ENCODE measurements at places on chromosomes 7 and 10. TPM values are rescaled to one million over a fixed set of nuclear protein-coding genes. Genes with fewer than 3 reads are reported as not detected.

The TRRAP gene
- 29.4 TPM for total RNA-seq

DNA sequence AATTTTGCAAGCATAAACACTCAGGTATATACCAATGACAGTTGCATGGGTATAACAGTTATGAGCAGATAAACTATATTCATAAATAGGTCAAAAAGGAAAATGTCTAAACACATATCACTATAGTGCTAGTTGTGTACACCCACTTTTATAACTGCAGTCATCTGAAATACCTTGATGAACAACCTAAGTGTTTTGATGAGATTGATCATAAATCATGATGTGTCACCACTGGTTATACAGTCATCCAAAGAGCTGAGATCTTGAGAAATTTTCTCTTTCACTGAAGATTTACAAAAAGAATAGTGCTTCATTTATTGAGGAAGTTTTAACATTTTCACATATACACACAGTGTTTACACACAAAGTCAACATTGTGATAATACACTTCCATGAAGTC, 78.6 kb upstream of the SLC25A13 start:
- no peak for DNase-seq

The WDFY4 gene
- total RNA-seq: not detected

GRCh38 chr7:112370436-112370835, 79.8 kb upstream of the IFRD1 start:
- no peak for DNase-seq

- DNase-seq: peak; percentile 18
Measured at GRCh38 chr10:6108631-6109443, 20.0 kb downstream of the RBM17 start.

DNA sequence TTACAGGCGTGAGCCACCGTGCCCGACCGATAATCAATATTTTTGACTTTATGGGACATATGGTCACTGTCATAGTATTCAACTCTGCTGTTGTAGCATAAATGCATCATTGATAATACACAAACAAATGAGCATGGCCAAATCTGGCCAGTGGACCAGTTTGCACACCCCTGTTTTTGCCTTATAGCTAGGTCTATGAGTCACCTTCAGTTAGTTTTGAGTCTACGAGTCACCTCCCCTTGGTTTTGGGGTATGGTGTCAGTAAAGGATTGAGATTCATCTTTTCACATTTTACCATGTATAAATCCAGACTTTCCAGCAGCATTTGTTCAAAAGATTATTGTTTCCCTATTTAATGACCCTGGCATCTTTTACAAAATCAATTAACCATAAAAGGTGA, 362.5 kb upstream of the NRP1 start:
- DNase-seq: no peak

- peak; percentile 99 for DNase-seq
Measured at GRCh38 chr7:130363026-130363847, 17.1 kb upstream of the CPA1 start.

- no peak for DNase-seq
Measured at GRCh38 chr10:7533657-7534479, 123.0 kb upstream of the SFMBT2 start.

The SAP25 gene
- total RNA-seq: 0.69 TPM

DNA sequence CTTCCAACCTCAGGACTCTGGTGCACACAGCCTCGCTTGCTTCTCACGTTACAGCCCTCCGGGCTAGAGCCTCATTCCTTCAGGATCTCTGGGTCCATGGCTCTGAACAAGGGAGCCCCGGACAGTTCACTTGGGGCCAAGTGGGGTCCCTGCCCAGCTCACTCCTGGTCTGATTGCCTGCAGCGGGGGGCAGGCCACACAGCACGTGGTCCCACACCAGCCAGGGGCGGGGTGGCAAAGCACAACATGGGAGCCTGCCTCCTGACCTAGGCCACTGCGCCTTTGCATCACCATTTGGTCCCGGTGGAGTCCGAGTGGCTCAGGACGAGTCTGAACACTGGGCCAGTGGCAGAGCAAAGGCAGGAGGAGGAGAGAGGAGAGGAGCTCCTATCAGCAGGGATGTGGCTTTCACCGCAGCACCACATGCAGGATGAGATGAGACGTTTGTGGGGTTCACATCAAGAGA, 13.4 kb upstream of the CRYGN start:
- DNase-seq: no peak

The TMEM213 gene
- not detected for total RNA-seq

DNA sequence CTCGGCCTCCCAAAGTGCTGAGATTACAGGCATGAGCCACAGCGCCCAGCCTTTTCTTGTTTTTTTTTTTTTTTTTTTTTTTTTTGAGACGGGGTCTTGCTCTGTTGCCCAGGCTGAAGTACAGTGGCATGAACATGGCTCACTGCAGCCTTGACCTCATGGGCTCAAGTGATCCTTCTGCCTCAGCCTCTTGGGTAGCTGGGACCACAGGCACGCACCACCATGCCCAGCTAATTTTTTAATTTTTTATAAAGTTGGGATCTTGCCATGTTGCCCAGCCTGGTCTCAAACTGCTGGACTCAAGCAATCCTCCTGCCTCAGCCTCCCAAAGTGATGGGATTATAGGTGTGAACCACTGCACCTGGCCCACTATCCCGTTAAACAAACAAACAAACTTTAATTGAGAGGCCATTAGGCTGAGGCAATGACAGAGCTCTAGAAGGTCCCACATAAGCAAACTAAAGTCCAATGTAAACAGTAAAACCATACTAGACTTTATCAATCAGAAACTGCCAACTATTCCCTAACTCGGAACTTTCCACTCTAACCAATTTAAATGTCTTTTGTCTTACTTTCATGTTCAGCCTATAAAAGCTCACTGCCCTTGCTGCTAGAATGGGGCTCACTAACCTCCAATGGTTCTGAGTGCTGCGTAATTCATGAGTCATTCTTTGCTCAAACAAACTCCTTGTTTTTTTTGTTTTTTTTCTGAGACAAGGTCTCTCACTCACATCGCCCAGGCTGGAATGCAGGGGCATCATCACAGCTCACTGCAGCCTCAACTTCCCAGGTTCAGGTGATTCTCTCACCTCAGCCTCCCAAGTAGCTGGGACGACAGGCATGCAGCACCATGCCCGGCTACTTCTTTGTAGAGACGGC, 1.9 kb downstream of the DHX32 start:
- DNase-seq: peak; percentile 89

- no peak for DNase-seq
Measured at GRCh38 chr7:36205803-36206202, 52.7 kb downstream of the EEPD1 start.

GRCh38 chr7:33627741-33628140, 277.6 kb upstream of the BMPER start:
- DNase-seq: no peak

The ZNF365 gene
- 14.7 TPM for total RNA-seq

The MBL2 gene
- total RNA-seq: not detected

The IRF5 gene
- total RNA-seq: not detected

All from HFFc6 (cell line).